Daoy (cell line): ENCODE measurements at places on chromosomes 6 and 20. TPM values are rescaled to one million over a fixed set of nuclear protein-coding genes. Genes with fewer than 3 reads are reported as not detected.

- no peak for DNase-seq
Observed at GRCh38 chr6:135990439-135990838, 138.9 kb downstream of the PDE7B start.

GRCh38 chr6:24408719-24409410 lies 6.1 kb downstream of the MRS2 start:
- DNase-seq: no peak

GRCh38 chr20:62632575-62633090 lies 9.7 kb upstream of the SLCO4A1 start:
- DNase-seq: no peak

DNA sequence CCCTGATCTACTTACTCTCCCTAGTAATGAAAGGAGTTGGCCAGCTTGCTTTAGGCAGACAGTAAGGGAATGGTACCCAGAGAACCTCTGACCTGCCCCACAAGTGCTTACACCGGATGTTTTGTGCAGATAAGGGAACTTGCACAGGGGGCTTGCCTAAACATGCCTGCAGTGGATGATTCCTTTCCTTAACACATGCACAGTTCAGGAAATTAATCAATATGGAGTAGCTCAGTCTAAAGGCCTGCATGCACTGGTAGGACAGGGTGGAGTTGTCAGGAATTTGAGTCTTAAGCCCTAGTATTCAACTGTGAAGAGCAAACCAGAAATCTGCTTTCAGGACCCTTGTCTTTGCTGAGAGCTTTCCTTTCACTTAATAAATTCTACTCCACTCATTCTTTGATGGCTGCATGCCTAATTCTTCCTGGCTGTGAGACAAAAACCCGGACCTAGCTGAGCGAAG lies 3.9 kb upstream of the TRIM38 start:
- no peak for DNase-seq

DNA sequence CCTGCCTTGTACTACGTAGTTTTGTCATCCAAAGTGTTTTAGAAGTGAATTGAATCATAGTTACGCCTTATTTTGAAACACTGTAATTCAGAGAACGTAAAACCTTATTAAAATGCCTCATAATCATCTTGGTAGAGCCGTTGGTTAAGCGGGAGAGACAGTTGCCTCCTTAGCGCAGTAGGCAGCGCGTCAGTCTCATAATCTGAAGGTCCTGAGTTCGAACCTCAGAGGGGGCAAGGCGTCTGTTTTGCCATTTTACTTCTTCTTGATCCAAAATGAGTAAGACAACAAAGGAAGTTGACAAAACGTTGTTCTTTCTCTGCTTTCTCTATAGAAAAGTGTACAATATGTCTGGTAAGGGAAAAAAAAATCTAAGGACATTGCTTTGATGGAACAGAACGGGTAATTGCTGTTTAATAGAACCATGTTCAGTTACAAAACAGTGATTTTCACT lies 20.7 kb upstream of the TRIM27 start:
- DNase-seq: peak; percentile 84

DNA sequence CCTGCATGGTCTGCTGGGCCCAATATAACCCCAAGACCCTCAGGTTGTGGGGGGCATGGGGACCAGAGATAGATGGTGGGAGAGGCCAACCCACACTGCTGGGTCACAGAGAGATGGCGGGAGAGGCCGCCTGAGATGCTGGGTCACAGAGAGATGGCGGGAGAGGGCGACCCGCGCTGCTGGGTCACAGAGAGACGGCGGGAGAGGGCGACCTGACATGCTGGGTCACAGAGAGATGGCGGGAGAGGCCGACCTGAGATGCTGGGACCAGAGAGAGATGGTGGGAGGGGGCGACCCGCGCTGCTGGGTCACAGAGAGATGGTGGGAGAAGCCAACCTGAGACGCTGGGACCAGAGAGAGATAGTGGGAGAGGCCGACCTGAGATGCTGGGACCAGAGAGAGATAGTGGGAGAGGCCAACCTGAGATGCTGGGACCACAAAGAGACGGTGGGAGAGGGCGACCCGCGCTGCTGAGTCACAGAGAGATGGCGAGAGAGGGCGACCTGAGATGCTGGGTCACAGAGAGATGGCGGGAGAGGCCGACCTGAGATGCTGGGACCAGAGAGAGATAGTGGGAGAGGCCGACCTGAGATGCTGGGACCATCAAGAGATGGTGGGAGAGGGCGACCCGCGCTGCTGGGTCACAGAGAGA lies 133.2 kb downstream of the DLL1 start:
- DNase-seq: no peak

DNA sequence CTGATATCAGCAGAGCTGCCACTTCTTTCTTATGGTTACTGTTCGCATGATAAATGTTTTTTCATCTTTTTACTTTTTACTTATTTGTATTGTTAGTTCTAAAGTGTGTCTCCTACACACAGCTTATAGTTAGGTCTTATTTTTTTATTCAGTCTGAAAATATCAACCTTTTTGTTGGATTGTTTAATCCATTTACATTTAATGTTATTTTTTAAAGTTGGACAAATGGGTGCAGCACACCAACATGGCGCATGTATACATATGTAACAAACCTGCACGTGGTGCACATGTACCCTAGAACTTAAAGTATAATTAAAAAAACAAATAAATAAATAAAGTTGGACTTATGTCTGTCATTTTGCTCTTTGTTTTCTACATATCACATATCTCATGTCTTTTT lies 40.3 kb upstream of the FOXC1 start:
- no peak for DNase-seq

GRCh38 chr20:62668441-62669027 lies 26.2 kb downstream of the SLCO4A1 start:
- peak; percentile 72 for DNase-seq

DNA sequence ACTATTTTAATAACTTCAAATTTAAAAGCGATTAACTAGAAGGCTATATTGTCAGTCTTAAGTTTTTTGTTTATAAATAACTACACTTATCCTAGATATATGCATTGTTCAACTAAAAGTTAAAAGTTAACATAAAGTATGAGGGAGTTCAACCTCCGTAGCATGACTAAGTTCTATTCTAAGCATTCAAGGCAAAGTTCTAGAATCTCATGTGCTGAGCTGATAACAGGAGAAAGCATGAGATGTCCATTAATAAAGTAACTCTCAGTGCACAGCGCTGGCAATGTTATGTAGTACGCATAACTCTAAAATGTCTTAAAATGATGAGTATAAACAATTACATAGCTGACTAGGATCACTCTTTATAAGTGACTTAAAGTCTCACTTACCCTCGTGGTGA lies 264.8 kb downstream of the RNGTT start:
- DNase-seq: no peak

DNA sequence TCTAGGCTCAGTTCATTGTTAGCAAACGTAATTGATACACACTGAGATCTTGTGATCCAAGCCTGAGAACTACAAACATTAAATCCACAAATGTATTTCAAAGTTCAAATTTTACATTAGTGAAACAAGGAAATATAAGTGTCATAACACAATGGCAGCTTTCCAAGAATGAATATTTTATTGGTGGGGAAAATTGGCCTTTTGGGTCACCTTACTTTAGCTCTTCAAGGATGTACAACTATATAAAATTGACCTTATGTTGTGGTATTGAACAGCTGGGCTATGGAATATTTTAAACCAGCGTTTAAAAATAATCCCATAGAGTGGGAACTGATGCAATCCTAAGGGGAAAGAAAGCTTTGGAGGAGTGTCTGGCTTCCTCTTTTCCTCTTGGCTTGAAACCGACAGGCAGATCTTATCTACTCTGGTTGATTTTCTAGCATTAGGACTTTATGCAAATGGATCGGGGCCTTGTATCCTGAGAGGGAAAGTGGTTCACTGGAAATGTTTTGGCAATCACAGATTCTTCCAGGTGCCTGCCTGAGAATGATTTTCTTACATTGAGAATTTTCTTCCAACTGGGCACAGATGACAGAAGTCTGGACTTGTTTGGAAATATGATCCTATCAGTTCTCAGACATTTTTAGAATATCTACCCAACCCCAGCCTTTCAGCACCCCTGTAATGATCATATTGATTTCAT lies 184.8 kb upstream of the ECI2 start:
- DNase-seq: peak; percentile 55

DNA sequence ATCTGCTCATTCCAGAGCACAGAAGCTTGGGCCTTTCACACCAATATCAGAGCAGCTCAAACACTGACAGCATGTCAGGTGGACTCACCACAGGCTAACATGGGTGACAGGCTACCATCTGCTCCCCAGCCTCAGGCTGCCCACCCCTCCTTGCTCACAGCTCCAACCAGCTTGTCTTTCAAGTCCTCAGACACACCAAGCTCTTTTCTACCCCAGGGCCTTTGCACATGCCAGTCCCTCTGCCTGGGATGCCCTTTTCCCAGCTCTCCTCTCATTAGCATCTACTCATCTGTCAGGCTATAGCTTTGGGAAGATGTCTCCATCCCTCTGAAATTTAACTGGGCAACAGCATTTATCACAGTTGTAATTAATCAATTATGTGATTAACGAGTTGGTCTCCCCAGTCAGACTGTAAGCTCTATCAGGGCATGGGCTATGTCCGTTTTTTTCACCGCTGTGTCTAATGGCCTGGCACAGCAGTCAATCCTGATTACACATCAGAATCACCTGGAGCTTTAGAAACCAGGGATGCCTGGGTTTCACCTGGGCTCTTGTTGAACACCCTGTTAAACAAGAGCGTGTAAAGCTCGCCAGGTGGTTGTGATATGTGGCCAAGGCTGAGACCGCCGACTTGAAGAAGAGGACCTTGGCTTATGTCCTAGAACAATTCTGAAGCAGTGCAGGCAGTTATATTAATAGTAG lies 88.9 kb upstream of the MRPS10 start:
- no peak for DNase-seq

DNA sequence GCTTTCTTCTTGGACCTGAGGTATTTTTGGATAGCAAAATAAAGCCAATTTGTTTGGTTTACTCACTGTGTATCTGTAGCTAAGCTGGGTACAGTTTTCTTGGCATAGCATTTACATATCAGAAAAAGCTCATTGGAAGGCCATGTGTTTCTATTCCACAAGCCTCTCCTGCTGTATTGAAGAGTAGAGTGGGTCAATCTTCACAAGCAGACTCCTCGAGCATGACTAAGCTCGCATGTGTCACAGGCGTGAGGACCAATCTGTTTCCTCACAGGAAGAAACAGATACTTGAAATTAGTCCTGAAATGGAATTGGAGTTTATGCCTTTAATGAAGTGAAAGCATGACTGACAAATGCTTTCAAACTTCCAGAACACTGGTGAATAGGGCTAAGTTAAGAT lies 1279.0 kb upstream of the MAP3K7 start:
- no peak for DNase-seq

GRCh38 chr6:110682460-110682853 lies 132.8 kb downstream of the CDK19 start:
- peak; percentile 74 for DNase-seq

DNA sequence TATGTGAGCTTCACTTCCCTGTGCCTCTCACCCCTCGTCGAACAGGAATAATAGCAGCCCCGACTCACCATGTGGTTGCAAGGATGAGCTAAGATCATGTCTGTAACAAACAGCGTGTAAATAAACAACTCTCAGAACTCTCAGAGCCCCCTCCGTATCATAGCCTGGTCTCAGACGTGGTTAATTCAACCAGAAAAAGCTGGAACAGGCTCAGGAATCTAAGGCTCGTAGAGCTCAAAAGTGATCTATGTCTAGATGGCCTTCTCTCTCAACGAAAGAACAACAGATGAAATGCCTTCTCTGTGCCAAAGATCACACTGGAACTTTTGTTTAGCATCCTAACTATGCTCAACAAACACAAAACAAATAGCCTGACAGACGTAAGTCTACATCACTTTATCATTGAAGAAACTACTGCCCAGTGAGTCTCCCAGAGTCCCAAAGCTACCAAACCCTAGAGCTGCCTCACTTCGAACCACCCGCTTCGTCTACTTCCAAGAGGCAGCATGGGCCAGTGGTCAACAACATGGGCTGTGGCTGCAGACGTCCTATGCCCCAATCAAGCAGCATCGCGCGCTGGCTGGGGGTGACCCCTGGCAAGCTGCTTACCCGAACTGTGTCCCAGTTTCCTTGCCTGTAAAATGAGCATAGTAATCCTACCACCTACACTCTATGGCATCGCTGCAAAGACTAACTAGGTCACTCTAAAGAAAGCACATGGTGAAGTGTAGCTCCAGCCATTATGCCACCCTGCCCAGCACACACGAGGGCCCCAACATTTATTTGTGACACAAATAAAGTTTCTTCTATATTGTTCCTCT lies 35.1 kb downstream of the NFATC2 start:
- DNase-seq: no peak

- peak; percentile 83 for DNase-seq
Observed at GRCh38 chr6:40587240-40588069, at the start of gene LRFN2. LRFN2 (minus strand) TSS chr6:40587364.

DNA sequence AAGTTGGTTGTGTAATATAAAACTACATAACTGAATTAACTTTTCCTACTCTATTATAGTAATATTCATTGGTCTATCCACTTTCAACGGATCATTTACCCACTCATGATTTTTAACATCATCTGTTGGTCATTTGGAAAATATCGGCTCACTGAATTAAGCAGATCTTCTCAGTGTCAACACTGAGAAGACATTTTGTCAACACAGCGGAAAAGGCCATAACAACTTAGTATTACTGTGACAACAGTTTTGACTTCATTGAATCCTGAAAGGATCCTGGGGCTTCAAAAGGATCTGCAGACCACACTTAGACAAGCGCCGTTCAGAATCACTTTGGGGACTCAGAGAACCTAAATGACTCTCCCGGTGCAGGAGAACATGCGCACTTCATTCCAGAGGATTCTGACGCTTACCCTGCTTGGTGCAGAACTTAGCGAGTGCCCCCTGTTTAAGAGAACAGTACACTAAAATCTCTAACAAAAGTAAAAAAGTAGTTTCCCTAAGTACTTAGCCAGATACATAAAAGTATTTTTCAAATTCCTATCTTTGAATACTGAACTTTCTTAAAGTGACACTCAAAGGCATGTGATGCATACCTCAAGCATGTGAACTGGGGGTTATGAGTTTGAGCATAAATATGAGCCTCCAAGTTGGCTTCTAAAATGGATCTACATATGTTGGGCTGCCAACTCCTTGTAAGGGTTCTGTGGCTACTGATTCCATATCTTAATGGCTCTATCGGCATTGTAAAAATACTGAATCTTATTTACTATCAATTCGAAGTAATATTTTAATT lies 4.0 kb downstream of the ZBTB2 start:
- no peak for DNase-seq

GRCh38 chr20:39398656-39399055 lies 436.5 kb downstream of the DHX35 start:
- DNase-seq: no peak

- no peak for DNase-seq
Observed at GRCh38 chr6:112198582-112198981, 55.8 kb downstream of the LAMA4 start.

- peak; percentile 41 for DNase-seq
Observed at GRCh38 chr6:39088331-39088730, 26.7 kb downstream of the SAYSD1 start.

- DNase-seq: no peak
Observed at GRCh38 chr20:62577490-62577836, 64.8 kb upstream of the SLCO4A1 start.

Gene PDE7B
- total RNA-seq: 0.17 and 0.65 TPM in 2 replicates

Gene QKI
- total RNA-seq: 184 and 217 TPM in 2 replicates

Gene C20orf96
- total RNA-seq: 0.51 and 0.57 TPM in 2 replicates

Gene CST2
- not detected in 2 replicates for total RNA-seq

Gene MPC1
- 21.4 and 22.5 TPM in 2 replicates for total RNA-seq

Gene TRAPPC3L
- total RNA-seq: not detected in 2 replicates

Gene SIRPD
- total RNA-seq: not detected in 2 replicates

Gene CRISP3
- not detected in 2 replicates for total RNA-seq

Gene CALHM4
- not detected in 2 replicates for total RNA-seq

Gene SLC24A3
- total RNA-seq: 0.06 TPM in 1 of 2 replicates, not detected in the other
